ENCODE measurements at places on chromosomes 4 and X. TPM values are rescaled to one million over a fixed set of nuclear protein-coding genes. Genes with fewer than 3 reads are reported as not detected.

Gene FMR1NB
- not detected for total RNA-seq

Gene GPC3
- total RNA-seq, result 0.39 TPM

DNA sequence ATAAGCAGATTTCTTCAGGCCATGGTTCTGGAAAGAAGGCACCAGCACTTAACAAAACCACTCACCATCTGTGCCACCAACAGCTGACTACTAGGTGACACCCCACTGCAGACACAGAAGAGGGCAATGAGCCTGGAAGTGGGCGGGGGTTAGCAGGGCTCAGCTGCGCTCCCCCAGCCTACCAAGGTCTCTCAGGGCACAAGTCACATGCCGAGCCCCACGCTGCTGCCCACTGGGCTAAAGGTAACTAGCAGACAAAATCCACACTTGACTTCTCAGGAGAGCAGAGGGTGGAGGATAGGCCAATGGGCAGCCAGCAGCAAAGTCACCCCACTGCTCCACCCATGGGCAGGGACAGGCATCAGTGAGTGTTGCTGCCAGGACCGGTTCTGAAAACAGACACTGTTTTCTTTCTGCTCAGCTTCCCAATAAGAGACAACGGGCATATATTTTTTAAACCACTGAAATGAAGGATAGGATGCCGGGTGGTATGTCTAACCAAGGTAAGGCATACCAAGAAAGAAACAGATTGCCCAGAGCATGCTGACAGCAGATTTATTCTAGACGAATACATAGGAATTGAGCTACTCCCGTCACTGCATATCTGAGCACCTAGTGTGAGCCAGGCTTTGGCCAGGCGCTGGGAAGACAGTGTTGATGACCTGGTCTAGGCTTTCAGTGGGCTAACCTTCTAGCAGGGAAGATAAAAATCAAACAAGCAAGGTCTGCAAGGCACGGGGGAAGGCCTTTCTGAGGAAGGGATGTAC is 20.1 kb downstream of the ACSL1 start:
- H3K27me3 ChIP-seq, result no peaks in the 10 kb centered on the region
- H3K27ac ChIP-seq, result peak overlapping the region; percentile 11
- DNase-seq, result no peak
- H3K36me3 ChIP-seq, result no peaks in the 10 kb centered on the region
- H3K4me1 ChIP-seq, result peaks cover 20% of the 10 kb centered on the region

Gene CXCL5
- total RNA-seq, result 0.25 TPM

- no peaks in the 10 kb centered on the region for H3K4me1 ChIP-seq
- DNase-seq, result no peak
- no peak overlapping the region for H3K27ac ChIP-seq
- no peaks in the 10 kb centered on the region for H3K36me3 ChIP-seq
- H3K27me3 ChIP-seq, result no peaks in the 10 kb centered on the region
- H3K4me3 ChIP-seq, result no peak overlapping the region
Observed at GRCh38 chr4:34850968-34851367, 1393.3 kb downstream of the ARAP2 start.

GRCh38 chrX:21800344-21800770 is 39.1 kb upstream of the MBTPS2 start:
- peaks cover 5% of the 10 kb centered on the region for H3K27me3 ChIP-seq
- no peaks in the 10 kb centered on the region for H3K4me1 ChIP-seq
- no peaks in the 10 kb centered on the region for H3K36me3 ChIP-seq
- no peak overlapping the region for H3K4me3 ChIP-seq
- DNase-seq, result no peak

- H3K36me3 ChIP-seq, result no peaks in the 10 kb centered on the region
- no peaks in the 10 kb centered on the region for H3K27me3 ChIP-seq
- H3K4me1 ChIP-seq, result no peaks in the 10 kb centered on the region
- no peak overlapping the region for H3K4me3 ChIP-seq
- DNase-seq, result no peak
Observed at GRCh38 chrX:758917-759316, 128.3 kb downstream of the SHOX start.

DNA sequence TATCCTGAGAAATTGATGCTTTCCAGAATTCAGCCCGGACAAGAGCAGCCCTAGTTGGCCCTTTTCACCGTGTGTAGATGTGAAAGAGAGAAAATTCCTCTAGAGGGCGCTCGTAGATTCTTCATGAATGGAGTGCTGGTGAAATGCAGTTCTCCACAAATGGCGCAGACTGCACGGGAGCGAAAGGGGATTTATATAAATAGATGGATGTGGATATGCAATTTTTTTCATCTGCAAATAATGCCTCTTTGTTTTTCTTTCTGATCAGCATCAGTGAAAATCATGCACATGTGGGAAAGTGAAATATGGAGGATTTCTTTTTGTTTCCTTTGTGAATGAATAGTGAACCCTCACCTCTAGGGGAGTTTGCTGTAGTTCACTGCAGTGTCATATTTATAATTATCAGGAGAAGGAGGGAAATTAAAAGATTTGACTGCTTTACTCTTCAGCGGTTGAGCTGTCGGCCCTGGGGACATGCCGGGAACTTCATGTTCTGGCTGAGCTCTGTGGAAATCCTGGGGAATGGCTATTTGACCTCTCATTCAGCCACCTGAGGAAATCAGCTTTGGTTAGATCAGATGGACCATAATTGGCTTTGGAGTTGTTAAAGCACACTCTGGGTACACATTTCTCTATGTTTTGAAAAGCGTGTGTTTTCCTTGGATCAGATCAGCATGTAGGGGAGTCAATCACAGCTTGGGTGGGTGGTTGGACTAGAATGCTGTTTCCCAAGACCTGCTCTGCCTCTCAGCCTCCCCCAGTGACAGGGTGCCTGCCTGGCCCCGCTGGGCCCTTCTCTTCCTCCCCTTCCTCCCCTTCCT is 115.0 kb upstream of the SHISA3 start:
- H3K27me3 ChIP-seq, result peaks cover 39% of the 10 kb centered on the region
- H3K4me3 ChIP-seq, result peak overlapping the region; percentile 31
- H3K27ac ChIP-seq, result no peak overlapping the region
- H3K36me3 ChIP-seq, result no peaks in the 10 kb centered on the region
- H3K4me1 ChIP-seq, result peaks cover 9% of the 10 kb centered on the region

Measured in T-helper 17 cell (primary cell).